ENCODE measurements at places on chromosomes 2 and 18.

DNA sequence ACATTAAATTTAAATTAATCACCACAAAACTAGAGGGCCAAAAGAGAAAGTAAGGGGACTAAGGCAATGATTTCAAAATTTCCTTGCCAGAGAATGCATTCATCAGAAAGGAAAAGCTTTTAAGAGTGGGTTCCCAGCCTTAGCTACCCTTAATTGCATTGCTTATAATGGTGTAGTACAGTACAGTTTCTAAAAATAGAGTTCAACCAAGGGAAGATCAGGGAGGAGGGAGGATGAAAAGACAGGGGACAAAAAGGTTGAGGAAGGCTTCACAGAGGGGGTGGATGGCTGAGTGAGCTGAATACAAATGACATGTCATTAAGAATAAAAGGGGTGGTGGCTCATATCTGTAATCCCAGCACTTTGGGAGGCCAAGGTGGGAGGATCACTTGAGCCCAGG is 119.9 kb downstream of the RBMS1 start:
- DNase-seq: no peak

DNA sequence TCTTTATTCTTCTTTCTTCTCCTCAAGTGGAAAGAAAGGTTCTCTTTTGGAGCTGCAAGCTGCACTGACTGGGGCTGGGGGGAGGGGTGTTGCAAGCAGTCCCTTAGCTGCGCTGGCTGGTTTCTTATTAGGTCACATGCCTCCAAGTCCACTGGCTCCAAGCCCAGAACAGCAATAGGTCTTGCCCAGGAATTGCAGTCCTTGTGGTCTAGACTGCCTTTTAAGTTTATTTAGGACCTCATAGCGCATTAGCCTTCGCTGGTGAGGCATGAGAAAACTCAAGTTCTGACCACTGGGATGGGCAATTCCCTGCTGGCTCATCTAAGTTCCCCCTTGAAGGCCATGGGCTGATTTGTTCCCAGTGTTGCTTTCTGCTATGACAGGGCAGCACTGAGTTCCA is 138.6 kb upstream of the SCN7A start:
- DNase-seq: no peak

- DNase-seq: no peak
Observed at GRCh38 chr2:72414137-72414760, 266.6 kb upstream of the CYP26B1 start.

GRCh38 chr18:39529358-39529757 is 1963.8 kb upstream of the CELF4 start:
- DNase-seq: no peak

Data from activated gamma-delta T cell (primary cell).